CD4-positive, CD25-positive, alpha-beta regulatory T cell (primary cell): ENCODE measurements at places on chromosomes 1 and 21.

- no peak for DNase-seq
These were observed 128.0 kb upstream of the DPYD start for GRCh38 chr1:98048751-98049325.

DNA sequence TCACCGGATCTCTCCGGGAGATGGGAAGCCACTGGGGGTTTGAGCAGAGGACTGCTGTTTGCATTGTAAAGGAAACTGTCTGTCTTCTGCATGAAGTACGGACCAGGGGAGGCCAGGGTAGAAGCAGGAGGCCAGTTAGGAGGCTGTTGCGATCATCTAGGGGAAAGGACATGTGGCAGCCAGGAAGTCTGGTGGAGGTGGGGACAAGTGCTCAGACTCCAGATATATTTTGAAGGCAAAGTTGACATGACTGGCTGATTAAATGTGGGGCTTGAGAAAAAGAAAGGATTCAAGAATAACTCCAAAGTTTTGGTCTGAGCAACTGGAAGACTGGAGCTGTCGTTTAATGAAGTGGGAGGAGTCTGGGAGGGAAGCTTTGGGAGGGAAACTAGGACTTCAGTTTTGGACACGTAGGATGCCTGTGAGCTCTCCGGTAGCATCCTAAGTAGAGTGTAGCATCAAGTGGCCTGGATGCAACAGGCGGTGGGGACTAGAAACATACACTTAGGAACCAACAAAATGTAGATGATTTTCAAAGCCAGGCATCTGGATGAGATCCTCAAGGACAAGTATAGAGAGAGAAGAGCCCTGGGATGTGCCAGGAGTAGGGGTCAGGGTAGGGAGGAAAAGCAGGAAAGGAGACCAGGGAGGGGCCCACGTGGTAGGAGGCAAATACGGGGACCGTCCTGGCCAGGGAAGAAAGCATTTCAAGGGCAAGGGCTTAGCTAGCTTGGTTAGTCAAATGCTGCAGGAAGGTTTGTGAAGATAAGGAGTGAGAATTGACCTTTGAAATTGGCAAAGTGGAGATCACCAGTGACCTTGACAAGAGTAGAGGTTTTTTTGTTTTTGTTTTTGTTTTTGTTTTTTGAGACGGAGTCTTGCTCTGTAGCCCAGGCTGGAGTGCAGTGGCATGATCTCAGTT is 3.7 kb upstream of the C1orf210 start:
- DNase-seq: no peak

GRCh38 chr1:64920941-64921589 is 45.3 kb downstream of the JAK1 start:
- DNase-seq: no peak

DNA sequence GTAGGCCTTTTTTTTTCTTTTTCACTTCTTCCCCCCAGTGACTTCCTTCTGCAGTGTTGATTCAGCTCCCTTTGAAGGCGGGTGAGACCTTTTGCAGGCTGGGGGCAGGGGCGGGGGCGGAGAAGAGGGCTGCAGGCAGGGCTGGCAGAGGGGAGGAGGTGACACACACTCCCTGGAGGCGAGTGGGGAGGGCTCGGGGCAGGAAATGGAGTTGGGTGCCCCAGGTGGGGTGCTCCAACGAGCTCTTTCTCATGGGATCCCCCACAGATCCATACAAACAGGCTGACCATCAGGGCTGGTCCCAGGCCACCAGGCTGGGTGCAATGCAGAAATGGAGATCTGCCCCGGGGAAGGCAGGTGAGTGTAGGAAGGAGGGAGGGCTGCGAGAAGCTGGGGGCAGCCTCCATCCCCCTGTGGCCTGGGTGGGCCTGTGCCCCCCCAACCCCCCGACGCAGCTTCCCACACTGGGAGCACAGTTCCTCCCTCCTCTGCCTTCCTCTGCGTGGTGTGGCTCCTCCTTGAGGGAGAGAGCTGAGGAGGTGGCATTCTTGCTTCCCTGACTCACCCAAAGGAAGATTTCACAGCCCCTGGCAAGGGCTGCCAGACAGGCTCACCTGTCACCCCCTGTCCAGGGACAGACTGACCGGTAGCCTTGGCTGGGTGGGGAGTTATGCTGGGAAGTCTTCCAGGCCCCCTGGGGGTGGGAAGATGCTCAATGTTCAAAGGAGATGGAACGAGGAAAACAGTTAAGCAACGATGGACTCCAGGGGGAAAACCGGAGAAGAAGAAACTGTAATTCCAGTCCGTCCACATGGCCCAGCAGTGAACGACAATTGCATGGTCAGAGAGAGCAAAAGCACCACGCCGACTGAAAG is 7.1 kb upstream of the ITGB2 start:
- DNase-seq: peak; percentile 71

DNA sequence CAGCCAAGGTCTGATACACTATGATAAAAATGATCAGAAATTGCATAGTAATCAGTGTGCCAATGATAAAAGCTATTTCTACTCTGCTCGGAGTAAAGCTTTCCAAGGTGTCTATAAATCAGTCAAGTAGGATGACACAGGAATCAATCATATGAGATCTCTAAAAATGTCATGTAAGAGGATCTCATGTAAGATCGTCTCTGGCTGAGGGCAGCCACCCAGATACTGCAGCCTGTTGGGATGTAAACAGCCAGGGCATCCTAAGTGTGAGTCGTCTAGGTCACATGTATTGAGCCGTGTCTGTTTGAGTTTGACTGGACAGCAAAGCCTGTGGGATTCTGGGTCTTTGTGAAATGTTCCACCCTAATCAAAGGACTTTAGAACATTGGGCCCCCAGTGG is 2.8 kb upstream of the TEX35 start:
- no peak for DNase-seq

DNA sequence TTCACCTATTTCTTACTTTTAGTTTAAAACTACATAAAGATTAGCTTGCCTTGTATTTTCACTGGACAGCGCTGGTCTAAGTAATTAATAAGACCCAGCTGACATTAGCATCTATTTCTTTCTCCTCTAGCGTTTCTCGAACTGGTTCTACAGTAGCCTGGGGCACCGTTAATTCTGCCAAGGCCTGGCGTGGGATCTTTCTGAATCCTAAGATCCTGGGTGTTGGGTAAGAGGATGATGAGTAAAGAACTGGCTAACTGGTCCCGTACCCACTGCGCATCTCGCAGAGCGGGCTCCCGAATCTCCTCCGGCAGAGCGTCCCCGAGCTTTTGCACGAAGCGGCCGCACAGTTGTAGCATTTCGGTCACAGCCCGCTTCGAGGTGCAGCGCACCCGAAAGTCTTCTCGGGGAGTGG is 309 bp downstream of the NSL1 start:
- no peak for DNase-seq

- peak; percentile 51 for DNase-seq
These were observed 86.9 kb downstream of the UCK2 start for GRCh38 chr1:165914136-165914798.

DNA sequence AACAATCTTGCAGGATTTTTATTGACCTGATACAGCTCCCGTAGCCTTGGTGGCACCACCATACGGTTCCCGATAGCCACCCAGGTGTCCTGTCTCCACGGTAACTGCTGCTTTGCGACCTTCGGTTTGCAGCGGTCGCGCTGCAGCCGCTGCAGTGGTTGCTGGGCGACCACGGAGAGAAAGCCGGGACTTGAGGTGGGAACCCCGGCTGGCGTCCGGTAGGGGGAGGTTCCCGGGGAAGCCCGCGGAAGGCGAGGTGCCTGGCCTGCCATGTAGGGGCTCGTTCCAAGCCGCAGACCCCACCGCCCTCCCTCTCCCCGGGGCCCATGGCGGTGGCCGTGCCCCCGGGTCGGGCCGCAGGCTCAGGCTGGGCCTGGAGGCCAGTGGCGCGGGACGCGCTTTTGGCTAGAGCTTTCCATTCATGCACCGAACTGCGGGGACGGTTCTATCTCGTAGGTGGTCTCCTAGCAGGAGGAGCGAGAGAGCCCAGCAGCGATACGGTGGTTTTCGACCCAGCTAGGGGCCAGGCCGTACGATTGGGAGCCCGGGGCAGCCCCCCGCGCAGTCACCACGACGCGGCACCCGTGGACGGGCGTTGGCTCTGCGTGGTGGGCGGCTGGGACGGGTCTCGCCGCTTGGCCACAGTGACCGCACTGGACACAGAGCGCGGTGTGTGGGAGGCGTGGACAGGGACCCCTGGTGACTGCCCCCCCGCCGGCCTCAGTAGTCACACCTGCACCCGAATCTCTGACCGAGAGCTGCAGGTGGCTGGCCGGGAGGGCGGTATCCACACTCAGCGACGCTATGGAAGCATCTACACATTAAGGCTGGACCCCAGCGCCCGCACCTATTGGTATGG is at the start of gene KLHDC9:
TSS of gene KLHDC9 (plus strand) at position 152 of the 859 bp plus-strand sequence. CDS start at position 327, 175 bp downstream.
- peak; percentile 43 for DNase-seq

DNA sequence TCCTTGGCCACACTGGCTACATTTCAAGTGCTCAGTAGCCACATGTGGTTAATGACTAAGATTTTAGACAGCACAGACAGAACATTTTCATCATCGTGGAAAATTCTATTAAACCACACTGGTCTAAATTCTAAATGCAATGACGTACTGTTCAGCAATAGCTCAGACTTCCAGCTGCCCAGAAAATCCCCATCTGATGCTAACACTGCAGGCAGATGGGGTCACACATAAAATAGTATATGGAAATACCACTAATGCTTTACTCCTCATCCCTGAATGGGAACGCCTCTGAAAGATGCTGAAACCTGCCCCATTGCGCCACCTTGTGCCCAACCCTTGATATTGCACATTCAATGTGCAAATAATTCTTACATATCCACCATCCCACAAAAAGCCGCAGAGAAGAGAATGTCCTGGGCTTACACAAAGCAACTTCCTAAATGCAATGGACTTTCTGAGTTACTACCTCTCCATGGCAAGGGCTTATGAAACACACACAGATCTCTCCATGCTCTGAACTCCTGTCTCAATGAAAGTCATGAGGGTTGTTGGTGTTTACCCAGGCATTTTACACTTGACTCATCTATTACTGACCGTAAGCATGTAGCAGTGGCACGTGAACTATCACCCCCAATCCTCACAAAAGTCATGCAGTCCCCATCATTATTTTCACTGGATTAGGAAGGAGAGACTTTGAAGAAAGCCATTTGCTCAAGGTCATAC is 20.3 kb upstream of the SLC5A9 start:
- DNase-seq: peak; percentile 48

- no peak for DNase-seq
These were observed 534.5 kb downstream of the USP25 start for GRCh38 chr21:16264319-16264718.

DNA sequence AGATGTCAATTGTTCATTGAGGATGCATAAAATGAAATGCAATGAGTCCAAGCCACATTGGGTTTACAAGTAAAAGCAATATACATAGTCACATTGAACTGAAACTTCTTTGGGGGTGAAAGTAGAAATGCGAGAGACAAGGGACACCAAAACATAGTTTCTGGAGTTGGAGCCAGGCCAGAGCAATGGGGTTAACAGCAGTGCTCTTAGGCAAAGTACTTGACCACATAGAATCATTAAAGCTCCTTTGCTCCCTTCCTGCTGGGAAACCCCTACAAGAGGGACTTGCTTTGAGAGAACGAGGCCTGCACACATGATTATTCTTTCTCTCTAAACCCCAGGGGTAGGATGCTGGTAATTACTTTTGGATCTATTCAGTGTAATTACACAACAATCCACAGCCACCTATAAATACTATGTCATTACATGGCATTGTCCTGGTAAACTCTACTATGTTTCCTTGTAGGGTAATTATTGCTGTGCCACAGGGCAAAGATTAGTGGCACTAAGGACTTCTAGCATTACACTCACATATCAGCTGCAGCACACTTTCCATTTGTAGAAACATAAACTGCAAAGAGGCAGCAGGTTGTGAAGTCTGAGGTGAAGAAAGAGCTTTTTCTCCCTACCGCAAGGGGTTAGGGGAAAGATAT is 421.6 kb upstream of the PBX1 start:
- DNase-seq: no peak

GRCh38 chr1:86153836-86154235 is 2.7 kb downstream of the COL24A1 start:
- no peak for DNase-seq

DNA sequence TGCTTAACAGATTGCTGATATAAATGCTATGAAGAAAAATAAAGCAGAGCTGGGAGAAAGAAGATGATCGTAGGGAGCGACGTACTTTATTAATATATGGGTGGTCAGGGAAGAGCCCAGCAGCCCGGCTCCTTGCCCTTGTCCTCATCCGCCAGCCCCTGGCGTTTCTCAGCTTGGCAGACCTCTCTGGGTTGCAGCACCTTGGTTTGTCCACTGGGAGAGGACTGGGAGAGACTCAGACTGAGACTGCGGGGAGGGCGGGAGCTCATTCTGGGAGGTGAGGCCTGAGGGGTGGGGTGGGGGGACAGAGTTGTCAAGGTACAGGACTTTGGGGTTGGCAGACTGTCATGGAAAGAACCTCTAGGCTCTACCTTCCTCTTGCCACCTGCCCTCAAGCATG is 3.3 kb upstream of the S100A3 start:
- no peak for DNase-seq

DNA sequence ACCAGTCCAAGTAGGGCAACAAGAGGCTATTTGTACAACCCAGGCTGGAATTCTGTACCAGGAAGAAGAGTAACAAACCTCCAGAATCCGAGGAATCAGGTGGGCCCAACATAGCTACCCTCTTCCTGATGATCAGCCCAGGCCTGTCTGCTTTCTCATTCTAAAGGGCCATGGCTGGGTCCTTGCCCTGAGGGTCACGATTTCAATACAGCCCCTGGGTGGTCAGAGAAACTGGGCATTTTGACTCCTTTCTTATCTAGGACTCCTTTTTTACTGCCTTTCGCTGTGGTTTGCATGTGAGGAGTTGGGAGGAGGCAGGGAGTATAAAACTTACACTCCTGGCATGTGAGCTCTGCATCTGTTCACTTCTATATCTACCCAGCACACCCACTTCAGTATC is 164.9 kb upstream of the COA6 start:
- DNase-seq: no peak

DNA sequence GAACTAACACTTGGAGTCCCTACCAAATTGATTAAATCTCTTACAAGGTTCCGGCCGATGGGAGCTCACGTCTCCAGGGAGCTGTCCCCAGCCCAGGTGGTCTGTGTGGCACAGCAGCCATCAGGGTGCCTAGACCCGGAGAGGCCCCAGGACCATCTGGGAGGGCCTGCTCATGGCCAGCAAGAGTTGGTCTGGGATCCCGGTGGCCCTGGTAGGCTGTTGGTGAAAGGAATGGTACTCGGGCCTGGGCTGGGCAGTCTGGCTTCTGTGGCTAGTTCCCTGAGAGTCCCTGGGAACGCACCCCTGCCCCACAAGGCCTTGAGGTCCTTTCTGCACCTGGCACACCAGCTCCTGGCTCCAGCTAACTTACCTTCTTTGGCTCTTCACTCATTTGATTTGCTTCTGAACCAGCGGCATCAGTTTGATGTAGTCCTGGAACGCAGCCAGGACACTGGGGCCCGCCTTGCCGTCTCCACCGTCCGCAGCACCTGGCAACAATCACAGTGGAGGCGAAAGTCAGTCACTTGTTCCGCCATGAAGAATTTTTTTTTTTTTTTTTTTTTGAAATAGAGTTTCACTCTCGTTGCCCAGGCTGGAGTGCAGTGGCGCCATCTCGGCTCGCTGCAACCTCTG is 62.5 kb downstream of the SCCPDH start:
- no peak for DNase-seq

DNA sequence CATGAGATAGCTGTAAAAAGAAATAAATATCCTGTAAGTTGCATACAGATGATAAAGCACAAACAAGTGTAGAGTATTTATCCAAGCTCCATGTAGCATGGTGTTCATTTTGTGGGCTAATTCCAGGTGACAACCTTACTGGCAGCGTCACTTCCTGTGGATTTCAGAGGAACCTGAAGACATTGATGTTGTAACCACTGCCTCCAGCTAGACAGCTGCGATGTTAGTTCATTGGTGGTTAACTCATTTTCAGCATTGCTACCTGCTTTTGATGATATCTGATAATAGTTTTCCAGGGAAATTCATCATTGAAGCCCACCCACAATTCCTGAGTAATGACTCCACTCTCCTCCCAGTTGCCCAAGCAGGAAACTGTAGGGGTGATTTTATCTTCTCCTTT is 3.0 kb downstream of the HSD3B1 start:
- no peak for DNase-seq
